ENCODE measurements at places on chromosomes 7 and 10. TPM values are rescaled to one million over a fixed set of nuclear protein-coding genes. Genes with fewer than 3 reads are reported as not detected.
A peak's percentile ranks its signal among the peaks of the same experiment; 100 is the strongest.

FKBP6 gene
- not detected for total RNA-seq

SLC16A9 gene
- 2.2 TPM for total RNA-seq

DNA sequence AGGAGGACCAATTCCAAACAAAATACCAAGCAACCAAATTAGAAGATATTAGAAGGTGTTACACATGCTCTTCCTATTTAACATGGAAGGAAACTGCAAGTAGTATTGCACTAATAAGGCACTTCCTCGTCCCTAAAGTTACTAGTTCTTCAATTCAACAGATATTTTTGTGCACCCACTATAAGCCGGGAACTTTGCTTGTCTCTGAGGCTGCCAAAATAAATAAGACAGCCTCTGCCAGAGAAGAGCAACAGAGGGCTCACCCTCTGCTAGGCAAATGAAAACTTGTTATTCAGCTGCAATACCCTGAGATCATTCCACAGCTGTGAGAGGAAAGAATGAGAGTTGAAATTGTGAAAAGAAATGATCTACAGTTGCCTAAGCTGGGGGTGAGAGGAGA lies 37.4 kb upstream of the GSAP start:
- peaks cover 18% of the 10 kb centered on the region for H3K4me1 ChIP-seq
- H3K27me3 ChIP-seq, result no peaks in the 10 kb centered on the region
- H3K36me3 ChIP-seq, result no peaks in the 10 kb centered on the region
- no peak overlapping the region for H3K4me3 ChIP-seq
- DNase-seq, result no peak
- H3K27ac ChIP-seq, result no peak overlapping the region

DNA sequence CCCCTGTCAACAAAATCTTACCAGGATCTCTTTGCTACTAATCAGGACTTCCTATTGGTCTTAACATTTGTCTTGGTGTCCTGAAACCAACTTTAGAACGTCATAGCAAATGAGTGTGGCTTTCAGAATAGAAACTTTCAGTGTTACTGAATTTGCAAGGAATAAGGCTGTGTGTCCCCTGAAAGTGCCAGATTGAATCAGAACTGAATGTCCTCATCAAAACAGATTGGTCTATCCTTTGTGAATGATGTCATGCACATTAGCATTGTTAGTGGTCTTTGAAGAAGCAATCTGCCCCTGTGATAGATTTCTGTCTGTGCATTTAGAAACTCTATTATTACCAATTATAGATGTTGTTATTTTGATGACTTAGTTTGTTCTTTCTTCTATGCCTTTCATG lies 119.9 kb downstream of the AGMO start:
- no peaks in the 10 kb centered on the region for H3K36me3 ChIP-seq
- no peaks in the 10 kb centered on the region for H3K4me1 ChIP-seq
- H3K27ac ChIP-seq, result no peak overlapping the region
- no peak overlapping the region for H3K4me3 ChIP-seq
- no peak for DNase-seq

DNA sequence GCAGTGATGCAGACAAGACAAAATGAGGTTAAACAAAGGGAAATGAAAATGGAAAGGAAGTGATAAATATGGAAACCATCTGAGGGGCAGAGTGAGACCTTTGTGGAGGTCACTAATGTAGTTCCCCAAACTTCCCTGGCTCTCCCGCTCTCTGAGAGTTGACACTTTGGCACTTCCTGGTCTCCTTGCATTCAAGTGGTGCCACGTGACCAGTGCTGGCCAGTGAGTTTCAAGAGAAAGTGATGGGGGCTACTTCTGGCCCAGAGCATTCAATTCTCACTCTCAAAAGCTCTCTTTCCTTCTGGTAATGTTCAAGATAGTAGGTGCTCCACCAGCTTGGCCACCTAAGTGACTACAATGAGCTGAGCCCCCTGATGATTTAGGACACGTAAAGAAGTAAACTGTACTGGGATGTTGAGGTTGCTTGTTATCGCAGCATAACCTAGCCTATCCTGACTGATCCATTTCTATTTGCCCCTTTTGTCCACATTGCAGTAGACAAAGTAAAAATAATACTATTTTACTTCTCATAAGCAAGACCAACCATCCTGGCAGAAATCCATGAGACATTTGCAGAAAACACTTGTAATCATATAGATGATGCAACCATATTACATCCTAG lies 242.0 kb upstream of the YAE1 start:
- no peak overlapping the region for H3K4me3 ChIP-seq
- H3K4me1 ChIP-seq, result no peaks in the 10 kb centered on the region
- no peaks in the 10 kb centered on the region for H3K36me3 ChIP-seq
- no peak overlapping the region for H3K27ac ChIP-seq
- no peak for DNase-seq

DNA sequence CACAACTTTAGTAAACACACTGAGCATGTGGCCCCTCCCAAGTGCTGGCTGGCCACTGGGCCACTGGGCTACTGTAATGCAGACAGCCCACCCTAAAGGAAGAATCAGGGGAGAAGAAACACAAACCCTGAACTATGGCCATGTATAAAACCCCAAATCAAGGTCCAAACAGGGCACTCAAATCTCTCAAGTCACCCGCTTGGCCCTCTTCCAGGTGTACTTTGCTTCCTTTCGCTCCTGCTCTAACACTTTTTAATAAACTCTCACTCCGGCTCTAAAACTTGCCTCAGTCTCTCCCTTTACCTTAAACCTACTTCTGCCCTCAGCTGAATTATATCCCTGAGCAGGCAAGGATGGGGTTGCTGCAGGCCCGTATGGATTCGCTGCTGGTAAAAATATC lies 72.6 kb downstream of the TPK1 start:
- H3K4me3 ChIP-seq, result no peak overlapping the region
- H3K27me3 ChIP-seq, result no peaks in the 10 kb centered on the region
- no peak overlapping the region for H3K27ac ChIP-seq
- no peaks in the 10 kb centered on the region for H3K36me3 ChIP-seq
- no peak for DNase-seq
- no peaks in the 10 kb centered on the region for H3K4me1 ChIP-seq

DNA sequence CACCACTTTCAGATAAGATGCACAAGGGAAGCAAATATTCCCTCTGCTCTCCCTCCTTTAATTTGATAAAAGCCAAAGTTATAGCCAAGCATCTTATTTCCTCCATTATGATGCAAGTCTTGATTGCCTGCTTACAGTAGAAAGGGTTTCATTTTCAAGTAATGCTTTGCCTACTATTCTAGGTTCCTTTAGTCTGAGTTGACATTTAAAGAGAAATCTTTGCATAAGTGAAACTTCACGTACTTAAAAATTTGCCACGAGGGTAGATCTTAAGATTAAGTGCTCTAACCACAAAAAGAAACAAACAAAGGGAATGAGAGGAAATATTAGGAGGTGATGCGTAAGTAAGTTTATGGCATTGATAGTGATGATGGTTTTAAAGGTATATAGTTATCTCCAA lies 78.1 kb upstream of the VWDE start:
- no peak overlapping the region for H3K4me3 ChIP-seq
- no peaks in the 10 kb centered on the region for H3K27me3 ChIP-seq
- no peak for DNase-seq
- H3K27ac ChIP-seq, result no peak overlapping the region
- H3K36me3 ChIP-seq, result no peaks in the 10 kb centered on the region
- no peaks in the 10 kb centered on the region for H3K4me1 ChIP-seq

NUPR2 gene
- not detected for total RNA-seq

DNA sequence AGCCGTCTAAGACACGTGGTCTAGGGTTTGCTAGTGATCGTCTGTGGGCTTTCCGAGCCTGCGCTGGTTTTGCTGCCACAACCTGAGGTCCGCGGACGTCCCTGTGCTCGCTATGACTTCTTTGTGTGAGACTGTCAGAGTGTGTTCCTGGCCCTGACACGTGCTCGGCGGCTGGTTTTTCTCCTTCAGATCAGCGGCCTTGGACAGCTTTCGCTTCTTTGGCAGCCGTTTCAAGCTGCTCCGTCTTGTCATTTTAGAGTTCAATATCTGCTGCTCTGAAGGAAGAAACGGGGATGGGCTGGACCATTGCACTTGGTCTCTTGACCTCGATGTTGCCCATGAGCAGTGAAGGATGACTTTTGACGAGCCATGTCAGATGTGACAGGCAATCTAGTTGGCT lies 147.3 kb downstream of the MGMT start:
- no peak for DNase-seq
- no peaks in the 10 kb centered on the region for H3K36me3 ChIP-seq
- no peaks in the 10 kb centered on the region for H3K27me3 ChIP-seq
- no peaks in the 10 kb centered on the region for H3K4me1 ChIP-seq
- H3K27ac ChIP-seq, result no peak overlapping the region

DNA sequence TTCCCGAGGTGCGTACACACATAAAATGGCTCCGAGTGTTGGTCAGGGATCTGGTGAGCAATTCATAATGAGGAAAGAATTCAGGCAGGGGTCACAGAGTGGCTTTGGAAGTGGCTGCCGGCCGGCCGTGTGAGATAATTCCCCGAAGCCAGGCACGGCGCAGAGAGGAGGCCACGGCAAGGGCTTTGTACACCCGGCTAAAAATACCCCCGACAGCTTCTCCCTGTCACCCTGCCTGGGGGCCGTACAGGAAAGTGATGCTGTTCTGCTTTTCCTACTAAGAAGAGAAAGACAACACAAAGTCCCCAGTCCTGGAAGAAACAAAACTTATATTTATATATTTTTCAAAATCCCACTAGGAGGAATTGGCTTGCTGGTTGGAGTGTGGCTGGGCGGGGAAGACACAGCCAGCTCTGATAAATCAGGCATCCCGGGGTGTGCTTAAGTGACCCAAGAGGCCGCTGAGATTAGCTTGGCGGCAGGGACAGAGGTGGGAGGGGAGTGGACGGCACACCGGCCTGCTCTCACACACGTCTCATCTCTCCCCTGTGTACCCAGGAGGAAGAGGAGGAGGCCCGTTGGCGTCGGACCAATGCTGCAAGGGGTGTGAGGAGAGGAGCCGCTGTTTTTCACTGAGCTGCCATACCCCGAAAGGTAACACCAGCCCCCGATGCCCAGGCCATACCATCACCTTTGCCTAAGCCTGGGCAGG lies 70.5 kb downstream of the ZMIZ1 start:
- H3K27ac ChIP-seq, result no peak overlapping the region
- DNase-seq, result no peak
- H3K27me3 ChIP-seq, result no peaks in the 10 kb centered on the region
- no peak overlapping the region for H3K4me3 ChIP-seq
- H3K4me1 ChIP-seq, result peaks cover 8% of the 10 kb centered on the region

GRCh38 chr10:108385963-108386362 lies 1221.5 kb upstream of the SORCS1 start:
- no peak for DNase-seq
- no peaks in the 10 kb centered on the region for H3K27me3 ChIP-seq
- no peaks in the 10 kb centered on the region for H3K4me1 ChIP-seq
- no peaks in the 10 kb centered on the region for H3K36me3 ChIP-seq
- no peak overlapping the region for H3K27ac ChIP-seq
- no peak overlapping the region for H3K4me3 ChIP-seq

DNA sequence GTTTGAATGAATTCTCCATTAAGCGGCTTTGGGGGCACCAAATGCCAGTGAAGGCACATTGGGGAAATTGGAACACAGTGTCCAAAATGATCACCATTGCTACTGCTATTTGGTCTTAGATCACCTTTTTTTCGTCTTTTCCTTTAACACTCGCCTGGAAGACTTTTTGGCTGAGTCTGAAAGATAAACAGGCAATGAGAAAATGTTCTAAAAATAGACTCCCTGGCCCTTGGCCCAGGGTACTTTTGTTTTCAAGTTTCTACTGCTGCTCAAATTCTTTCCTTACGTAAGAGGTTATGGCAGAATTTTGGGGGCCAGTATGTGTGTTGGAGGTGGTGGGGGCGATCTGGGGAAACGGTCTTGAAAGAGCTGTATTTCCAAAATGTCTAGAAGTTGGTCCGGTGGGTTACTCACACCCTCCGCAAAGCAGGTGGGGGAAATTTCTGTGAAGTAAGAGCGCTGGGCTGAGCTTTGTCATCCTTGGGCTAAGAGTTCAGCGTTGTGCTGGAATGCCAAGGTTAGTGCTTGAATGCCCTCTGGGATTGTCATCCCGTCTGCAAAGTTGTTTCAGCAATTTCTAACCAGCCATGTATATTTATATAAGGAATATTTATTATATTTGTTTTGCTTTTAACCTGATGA lies 1.3 kb upstream of the ITPRIP start:
- DNase-seq, result no peak
- H3K4me1 ChIP-seq, result peaks cover 13% of the 10 kb centered on the region
- H3K27ac ChIP-seq, result no peak overlapping the region
- peaks cover 14% of the 10 kb centered on the region for H3K36me3 ChIP-seq
- peaks cover 28% of the 10 kb centered on the region for H3K27me3 ChIP-seq

GRCh38 chr10:58335306-58336005 lies 650 bp downstream of the UBE2D1 start:
- H3K27me3 ChIP-seq, result peaks cover 17% of the 10 kb centered on the region
- H3K27ac ChIP-seq, result peak overlapping the region; percentile 87
- peaks cover 17% of the 10 kb centered on the region for H3K36me3 ChIP-seq
- peak; percentile 35 for DNase-seq
- H3K4me3 ChIP-seq, result peak overlapping the region; percentile 97
- peaks cover 10% of the 10 kb centered on the region for H3K4me1 ChIP-seq

PLPP4 gene
- not detected for total RNA-seq

GRCh38 chr7:5381071-5381772 lies 42.4 kb downstream of the TNRC18 start:
- H3K27me3 ChIP-seq, result no peaks in the 10 kb centered on the region
- H3K4me3 ChIP-seq, result no peak overlapping the region
- H3K4me1 ChIP-seq, result peaks cover 29% of the 10 kb centered on the region
- H3K36me3 ChIP-seq, result peaks cover 79% of the 10 kb centered on the region

GRCh38 chr10:87670586-87670985 lies 10.9 kb downstream of the PAPSS2 start:
- H3K27me3 ChIP-seq, result no peaks in the 10 kb centered on the region
- no peaks in the 10 kb centered on the region for H3K36me3 ChIP-seq
- H3K4me3 ChIP-seq, result no peak overlapping the region
- no peak for DNase-seq
- H3K4me1 ChIP-seq, result no peaks in the 10 kb centered on the region

DNA sequence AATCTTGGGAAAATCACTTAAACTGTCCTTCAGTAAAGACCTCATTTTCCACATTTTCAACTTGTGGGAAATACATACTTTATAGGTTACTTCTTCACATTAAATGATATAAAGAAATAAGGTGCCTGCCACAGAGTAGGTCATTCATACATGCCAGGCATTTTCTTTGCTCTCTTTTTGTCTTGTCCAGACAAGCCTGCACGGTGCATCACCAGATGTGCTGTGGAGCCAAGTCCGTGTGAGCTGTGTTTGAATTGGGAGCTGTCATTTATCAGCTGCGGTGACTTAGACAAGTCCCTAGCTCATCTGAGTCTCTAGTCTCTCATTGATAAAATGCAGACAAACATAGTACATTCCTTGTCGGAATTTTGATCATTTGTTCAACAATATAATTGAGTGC lies 432.9 kb downstream of the SORCS3 start:
- no peak for DNase-seq
- H3K36me3 ChIP-seq, result no peaks in the 10 kb centered on the region
- no peak overlapping the region for H3K4me3 ChIP-seq
- H3K27me3 ChIP-seq, result no peaks in the 10 kb centered on the region
- H3K27ac ChIP-seq, result no peak overlapping the region
- no peaks in the 10 kb centered on the region for H3K4me1 ChIP-seq

GRCh38 chr10:106387063-106387462 lies 777.4 kb downstream of the SORCS1 start:
- no peak overlapping the region for H3K4me3 ChIP-seq
- peaks cover 14% of the 10 kb centered on the region for H3K27me3 ChIP-seq
- no peak overlapping the region for H3K27ac ChIP-seq
- no peak for DNase-seq

STOX1 gene
- 2.7 TPM for total RNA-seq

GRCh38 chr7:43785420-43785819 lies 26.9 kb downstream of the BLVRA start:
- no peak for DNase-seq
- H3K36me3 ChIP-seq, result no peaks in the 10 kb centered on the region
- no peaks in the 10 kb centered on the region for H3K27me3 ChIP-seq
- H3K4me1 ChIP-seq, result peaks cover 16% of the 10 kb centered on the region
- no peak overlapping the region for H3K4me3 ChIP-seq
- no peak overlapping the region for H3K27ac ChIP-seq

Data from Calu3 (cell line).